ENCODE measurements at places on chromosomes 3 and 15.

- no peaks in the 10 kb centered on the region for H3K27me3 ChIP-seq
- no peak overlapping the region for H3K4me3 ChIP-seq
- H3K27ac ChIP-seq, result no peak overlapping the region
- DNase-seq, result no peak
- no peaks in the 10 kb centered on the region for H3K4me1 ChIP-seq
- no peaks in the 10 kb centered on the region for H3K36me3 ChIP-seq
Measured at GRCh38 chr3:7333125-7333524, 472.2 kb downstream of the GRM7 start.

DNA sequence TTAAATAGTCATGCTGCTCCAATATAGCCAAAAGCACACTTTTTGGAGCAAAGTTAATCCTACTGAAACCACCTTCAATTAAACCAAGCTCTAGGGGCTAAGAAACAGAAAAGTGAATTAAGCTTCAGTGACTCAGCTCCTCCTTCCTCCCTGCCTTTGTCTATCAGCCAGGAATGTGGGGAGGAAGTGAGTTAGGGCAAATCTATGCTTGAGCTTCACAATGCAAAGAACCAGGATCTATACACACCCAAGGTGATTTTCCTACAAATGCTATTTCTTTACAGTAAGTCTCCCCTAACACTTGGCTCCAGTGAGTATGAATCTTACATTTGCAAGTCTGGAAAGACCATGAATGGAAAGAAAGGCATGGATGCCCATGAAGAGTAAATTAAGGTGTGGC is 212.1 kb downstream of the P3H2 start:
- H3K27ac ChIP-seq, result no peak overlapping the region
- DNase-seq, result no peak
- no peak overlapping the region for H3K4me3 ChIP-seq
- no peaks in the 10 kb centered on the region for H3K36me3 ChIP-seq
- peaks cover 12% of the 10 kb centered on the region for H3K4me1 ChIP-seq

GRCh38 chr3:170027233-170028102 is 10.3 kb upstream of the GPR160 start:
- no peak overlapping the region for H3K27ac ChIP-seq
- no peak overlapping the region for H3K4me3 ChIP-seq
- no peaks in the 10 kb centered on the region for H3K27me3 ChIP-seq

DNA sequence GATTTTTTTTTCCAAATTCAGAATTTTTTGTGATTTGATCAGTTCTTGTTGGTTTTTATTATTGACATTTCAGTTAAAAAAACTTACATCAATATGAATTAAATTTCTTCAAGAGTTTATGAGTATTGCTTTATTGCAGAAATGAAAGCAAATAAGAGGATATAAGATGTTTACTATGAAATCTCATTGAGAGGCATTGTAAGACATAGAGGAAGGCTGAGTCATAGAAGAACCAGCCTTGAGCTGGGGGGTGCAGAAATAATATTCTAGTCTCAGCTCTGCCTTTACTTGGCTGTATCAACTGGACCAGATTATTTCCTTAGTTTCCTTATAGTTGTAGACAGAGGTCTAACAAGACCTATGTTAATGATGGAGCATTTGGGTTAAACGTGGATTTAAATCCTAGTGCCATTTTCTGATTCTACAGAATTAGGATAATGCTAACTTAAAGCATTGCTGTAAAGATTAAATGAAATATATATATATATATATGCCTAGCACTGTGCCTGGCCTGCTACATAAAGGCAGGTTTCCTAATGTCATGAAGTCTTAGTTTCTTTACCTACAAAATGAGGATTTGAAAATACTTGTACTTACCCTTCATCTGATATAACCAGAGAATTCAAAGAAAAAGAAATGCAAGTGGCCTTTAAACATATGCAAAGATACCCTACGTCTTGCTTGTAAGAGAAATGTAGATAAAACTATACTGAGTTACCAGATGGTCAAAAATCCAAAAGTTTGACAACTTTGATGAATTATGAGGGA is 7.3 kb downstream of the FAM98B start:
- H3K27ac ChIP-seq, result no peak overlapping the region
- H3K4me1 ChIP-seq, result no peaks in the 10 kb centered on the region
- no peak for DNase-seq
- H3K4me3 ChIP-seq, result no peak overlapping the region
- no peaks in the 10 kb centered on the region for H3K36me3 ChIP-seq

- no peaks in the 10 kb centered on the region for H3K36me3 ChIP-seq
- no peaks in the 10 kb centered on the region for H3K27me3 ChIP-seq
- H3K27ac ChIP-seq, result no peak overlapping the region
- no peak for DNase-seq
- no peak overlapping the region for H3K4me3 ChIP-seq
Measured at GRCh38 chr3:112351036-112351435, 18.1 kb downstream of the CD200 start.

DNA sequence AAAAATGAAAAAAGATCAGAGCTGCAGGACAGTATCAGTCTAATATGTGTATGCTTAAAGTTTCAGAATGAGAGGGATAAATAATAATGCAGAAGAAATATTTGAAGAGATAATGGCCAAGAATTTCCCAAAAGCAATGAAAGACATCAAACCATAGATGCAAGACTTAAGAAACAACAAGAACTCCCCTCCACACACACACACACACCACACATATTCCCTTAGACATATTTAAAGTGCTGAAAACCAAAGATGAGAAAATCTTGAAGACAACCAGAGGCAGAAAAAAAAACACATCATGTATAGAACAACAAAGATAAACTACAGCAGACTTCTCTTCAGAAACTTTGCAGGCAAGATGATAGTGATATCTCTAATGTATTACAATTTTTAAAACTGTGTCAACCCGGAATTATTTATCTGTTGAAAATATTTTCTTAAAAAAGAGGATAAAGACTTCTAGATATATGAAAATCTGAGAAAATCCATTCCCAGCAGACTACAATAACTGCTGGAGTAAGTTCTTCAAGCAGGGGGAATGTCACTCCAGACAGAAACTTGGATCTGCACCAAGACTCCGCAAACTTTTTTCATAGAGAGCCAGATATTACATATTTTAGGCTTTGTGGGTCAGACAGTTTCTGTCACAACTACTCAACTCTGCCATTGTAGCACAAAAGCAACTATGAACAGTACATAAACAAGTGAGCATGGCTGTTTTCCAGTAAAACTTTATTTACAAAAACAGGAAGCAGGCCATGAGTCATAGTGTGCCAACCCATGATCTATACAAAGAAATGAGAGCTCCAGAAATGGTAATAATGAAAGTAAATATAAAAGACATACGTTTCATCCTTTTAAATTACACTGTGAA is 223.4 kb upstream of the CGNL1 start:
- no peak for DNase-seq
- H3K27ac ChIP-seq, result no peak overlapping the region
- H3K27me3 ChIP-seq, result no peaks in the 10 kb centered on the region
- H3K36me3 ChIP-seq, result peaks cover 6% of the 10 kb centered on the region

DNA sequence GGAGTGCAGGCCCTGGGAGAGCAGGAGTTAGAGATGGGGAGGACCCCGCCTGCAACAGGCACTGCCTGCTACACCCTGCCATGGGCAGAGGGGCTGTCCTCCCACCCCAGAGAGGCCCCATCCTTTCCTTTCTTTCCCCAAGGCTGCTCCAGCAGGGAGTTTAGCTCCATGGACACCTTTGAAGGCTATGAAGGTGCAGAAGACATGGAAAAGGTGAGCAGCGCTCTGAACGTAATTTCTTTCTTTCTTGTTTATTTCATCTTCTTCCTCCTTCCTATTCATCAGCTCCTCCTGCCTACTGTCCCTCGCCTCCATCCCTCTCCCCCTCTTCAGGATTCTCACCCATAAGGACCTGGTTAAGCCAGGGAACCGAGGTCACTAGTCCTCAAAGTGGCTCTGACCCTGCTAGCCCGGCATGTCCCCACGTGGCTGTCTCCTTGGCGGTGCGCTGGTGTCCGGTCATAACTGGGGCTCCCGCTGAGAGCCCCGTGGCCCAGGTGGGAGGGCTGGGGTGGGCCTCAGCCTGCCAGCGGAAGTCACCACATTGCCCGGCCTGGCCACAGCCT is 16.0 kb upstream of the ADIPOQ start:
- peaks cover 62% of the 10 kb centered on the region for H3K27me3 ChIP-seq
- no peaks in the 10 kb centered on the region for H3K36me3 ChIP-seq
- no peak overlapping the region for H3K27ac ChIP-seq
- no peak for DNase-seq
- peak overlapping the region; percentile 78 for H3K4me3 ChIP-seq

GRCh38 chr3:45191424-45191823 is 34.7 kb downstream of the TMEM158 start:
- no peaks in the 10 kb centered on the region for H3K4me1 ChIP-seq
- H3K36me3 ChIP-seq, result no peaks in the 10 kb centered on the region
- H3K27ac ChIP-seq, result no peak overlapping the region
- H3K4me3 ChIP-seq, result no peak overlapping the region
- no peaks in the 10 kb centered on the region for H3K27me3 ChIP-seq

- no peaks in the 10 kb centered on the region for H3K36me3 ChIP-seq
- H3K27ac ChIP-seq, result no peak overlapping the region
- H3K4me1 ChIP-seq, result no peaks in the 10 kb centered on the region
- DNase-seq, result no peak
- H3K4me3 ChIP-seq, result no peak overlapping the region
Measured at GRCh38 chr3:78277220-78277619, 1237.3 kb downstream of the ROBO2 start.

GRCh38 chr3:96843505-96844203 is 29.3 kb downstream of the EPHA6 start:
- H3K4me3 ChIP-seq, result no peak overlapping the region
- no peaks in the 10 kb centered on the region for H3K4me1 ChIP-seq
- DNase-seq, result no peak
- H3K27ac ChIP-seq, result no peak overlapping the region
- H3K27me3 ChIP-seq, result no peaks in the 10 kb centered on the region

DNA sequence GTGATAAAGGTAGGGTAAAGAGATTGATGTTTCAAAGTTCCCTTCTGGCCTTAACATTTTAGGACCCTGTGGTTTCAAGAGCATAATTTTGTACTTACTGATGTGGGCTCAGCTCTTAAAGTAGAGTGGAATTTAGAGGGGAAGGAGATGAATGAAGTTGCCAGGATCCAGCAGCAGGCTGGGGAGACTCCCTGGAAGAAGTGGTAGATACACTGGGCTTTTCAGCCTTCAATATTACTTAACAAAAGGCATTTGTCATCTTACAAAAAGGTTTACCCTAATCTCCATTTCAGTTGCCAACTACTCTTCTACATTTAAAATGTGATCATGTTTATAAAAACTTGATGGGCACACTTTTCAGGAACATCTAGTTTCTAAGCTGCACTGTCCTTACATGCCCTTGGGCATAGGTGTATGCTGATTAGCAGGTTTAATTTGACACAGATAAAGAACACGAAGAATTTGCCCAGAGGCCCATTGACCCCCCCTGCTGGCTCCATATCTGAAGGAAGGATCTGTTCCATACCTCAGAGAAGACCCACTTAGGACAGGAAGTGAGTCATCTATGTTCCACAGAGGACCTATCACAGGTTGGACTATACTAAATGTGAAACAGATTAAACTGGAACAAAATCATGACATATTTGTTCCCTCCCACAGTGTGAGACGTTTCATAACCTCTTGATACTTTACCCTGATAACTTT is 93.0 kb upstream of the LPP start:
- no peaks in the 10 kb centered on the region for H3K27me3 ChIP-seq
- no peak for DNase-seq
- H3K36me3 ChIP-seq, result no peaks in the 10 kb centered on the region
- no peak overlapping the region for H3K27ac ChIP-seq
- H3K4me1 ChIP-seq, result peaks cover 12% of the 10 kb centered on the region

- no peak overlapping the region for H3K4me3 ChIP-seq
- DNase-seq, result no peak
- no peaks in the 10 kb centered on the region for H3K4me1 ChIP-seq
Measured at GRCh38 chr3:94036909-94037507, 8.6 kb upstream of the STX19 start.

DNA sequence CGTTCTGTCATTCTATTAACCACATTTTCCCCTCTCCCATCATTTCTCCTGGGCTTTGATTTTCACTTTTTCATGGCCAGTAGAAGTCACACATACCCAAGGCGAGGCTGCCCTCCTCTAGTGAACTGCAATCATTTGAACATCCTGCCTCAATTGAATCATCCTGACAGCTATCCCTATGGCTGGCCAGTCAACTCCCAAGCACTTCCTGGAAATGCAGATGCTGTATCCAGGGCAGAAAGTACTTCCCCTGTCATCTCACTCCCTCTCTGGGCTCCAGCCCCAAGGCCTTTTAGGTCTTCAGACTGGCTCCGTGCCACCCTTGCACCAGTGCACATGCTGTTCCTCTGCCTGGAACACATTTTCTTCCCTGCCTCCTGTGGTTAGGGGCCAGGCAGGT is 738.3 kb upstream of the CFAP20DC start:
- no peak overlapping the region for H3K27ac ChIP-seq
- H3K4me3 ChIP-seq, result no peak overlapping the region
- H3K36me3 ChIP-seq, result no peaks in the 10 kb centered on the region
- DNase-seq, result no peak

GRCh38 chr3:72449551-72449950 is 398.7 kb downstream of the SHQ1 start:
- H3K27me3 ChIP-seq, result no peaks in the 10 kb centered on the region
- H3K36me3 ChIP-seq, result no peaks in the 10 kb centered on the region
- no peak for DNase-seq
- peaks cover 21% of the 10 kb centered on the region for H3K4me1 ChIP-seq

- DNase-seq, result no peak
- no peaks in the 10 kb centered on the region for H3K27me3 ChIP-seq
- no peak overlapping the region for H3K27ac ChIP-seq
- H3K4me3 ChIP-seq, result no peak overlapping the region
- no peaks in the 10 kb centered on the region for H3K4me1 ChIP-seq
Measured at GRCh38 chr3:45711931-45712330, 22.7 kb downstream of the SACM1L start.

All from suprapubic skin (tissue), 4 donors.